Ovary (tissue), 10 donors: ENCODE measurements at places on chromosomes 16 and 17. TPM values are rescaled to one million over a fixed set of nuclear protein-coding genes. Genes with fewer than 3 reads are reported as not detected.
A peak's percentile ranks its signal among the peaks of the same experiment; 100 is the strongest.

The PPL gene
- 6.9 TPM for total RNA-seq

The OMG gene
- not detected for total RNA-seq

The ASGR1 gene
- total RNA-seq: 1.5 TPM

The CYGB gene
- total RNA-seq: 8.1 TPM

The TBC1D3 gene
- not detected for total RNA-seq

The LLGL1 gene
- 24.8 TPM for total RNA-seq

The CD300LB gene
- 0.69 TPM for total RNA-seq

The TOP3A gene
- 20.1 TPM for total RNA-seq

The TEKT1 gene
- 2.5 TPM for total RNA-seq

DNA sequence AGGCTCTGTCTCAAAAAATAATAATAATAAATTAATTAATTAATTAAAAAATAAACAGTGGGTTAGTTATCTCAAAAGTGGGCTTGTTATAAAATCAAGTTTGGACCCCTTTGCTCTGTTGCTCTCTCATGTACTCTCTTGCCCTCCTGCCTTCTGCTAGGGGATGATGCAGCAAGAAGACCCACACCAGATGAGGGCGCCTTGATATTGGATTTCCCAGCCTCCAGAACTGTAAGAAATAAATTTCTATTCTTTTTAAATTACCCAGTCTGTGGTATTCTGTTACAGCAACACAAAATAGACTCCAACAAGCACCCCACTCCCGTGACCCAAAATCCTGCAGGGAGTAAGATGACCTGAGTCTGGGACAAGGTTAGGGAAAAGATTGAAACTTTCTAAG is 2.1 kb upstream of the ZNF652 start:
- no peaks in the 10 kb centered on the region for H3K36me3 ChIP-seq
- no peaks in the 10 kb centered on the region for H3K27me3 ChIP-seq
- no peak overlapping the region for H3K4me3 ChIP-seq
- DNase-seq: no peak
- H3K4me1 ChIP-seq: peaks cover 3% of the 10 kb centered on the region

GRCh38 chr17:13592427-13592826 is 9.3 kb downstream of the HS3ST3A1 start:
- no peak overlapping the region for H3K4me3 ChIP-seq
- no peaks in the 10 kb centered on the region for H3K27me3 ChIP-seq
- peaks cover 2% of the 10 kb centered on the region for H3K4me1 ChIP-seq
- no peaks in the 10 kb centered on the region for H3K36me3 ChIP-seq

GRCh38 chr17:78263736-78264340 is 32.4 kb downstream of the TMEM235 start:
- H3K27ac ChIP-seq: no peak overlapping the region
- no peak overlapping the region for H3K4me3 ChIP-seq
- H3K27me3 ChIP-seq: no peaks in the 10 kb centered on the region
- no peaks in the 10 kb centered on the region for H3K36me3 ChIP-seq
- peaks cover 10% of the 10 kb centered on the region for H3K4me1 ChIP-seq
- no peak for DNase-seq

GRCh38 chr17:76673729-76674128 is 30.2 kb upstream of the ST6GALNAC1 start:
- no peak overlapping the region for H3K27ac ChIP-seq
- peaks cover 8% of the 10 kb centered on the region for H3K4me1 ChIP-seq
- no peak for DNase-seq
- no peaks in the 10 kb centered on the region for H3K27me3 ChIP-seq
- H3K4me3 ChIP-seq: no peak overlapping the region

- H3K4me1 ChIP-seq: peaks cover 34% of the 10 kb centered on the region
- DNase-seq: peak; percentile 96
- no peaks in the 10 kb centered on the region for H3K27me3 ChIP-seq
- peak overlapping the region; percentile 89 for H3K27ac ChIP-seq
- H3K36me3 ChIP-seq: no peaks in the 10 kb centered on the region
Measured at GRCh38 chr16:29811170-29811895, 660 bp upstream of the PRRT2 start.

- no peak overlapping the region for H3K27ac ChIP-seq
- H3K4me3 ChIP-seq: no peak overlapping the region
- DNase-seq: no peak
Measured at GRCh38 chr16:87681981-87682570, 79.8 kb downstream of the JPH3 start.

- no peak overlapping the region for H3K27ac ChIP-seq
- peak; percentile 39 for DNase-seq
- peaks cover 35% of the 10 kb centered on the region for H3K4me1 ChIP-seq
Measured at GRCh38 chr17:83191388-83192160, 112.2 kb downstream of the METRNL start.

GRCh38 chr16:68972013-68972412 is 128.7 kb downstream of the TANGO6 start:
- H3K27ac ChIP-seq: no peak overlapping the region
- H3K4me1 ChIP-seq: no peaks in the 10 kb centered on the region
- H3K36me3 ChIP-seq: no peaks in the 10 kb centered on the region
- no peak for DNase-seq

DNA sequence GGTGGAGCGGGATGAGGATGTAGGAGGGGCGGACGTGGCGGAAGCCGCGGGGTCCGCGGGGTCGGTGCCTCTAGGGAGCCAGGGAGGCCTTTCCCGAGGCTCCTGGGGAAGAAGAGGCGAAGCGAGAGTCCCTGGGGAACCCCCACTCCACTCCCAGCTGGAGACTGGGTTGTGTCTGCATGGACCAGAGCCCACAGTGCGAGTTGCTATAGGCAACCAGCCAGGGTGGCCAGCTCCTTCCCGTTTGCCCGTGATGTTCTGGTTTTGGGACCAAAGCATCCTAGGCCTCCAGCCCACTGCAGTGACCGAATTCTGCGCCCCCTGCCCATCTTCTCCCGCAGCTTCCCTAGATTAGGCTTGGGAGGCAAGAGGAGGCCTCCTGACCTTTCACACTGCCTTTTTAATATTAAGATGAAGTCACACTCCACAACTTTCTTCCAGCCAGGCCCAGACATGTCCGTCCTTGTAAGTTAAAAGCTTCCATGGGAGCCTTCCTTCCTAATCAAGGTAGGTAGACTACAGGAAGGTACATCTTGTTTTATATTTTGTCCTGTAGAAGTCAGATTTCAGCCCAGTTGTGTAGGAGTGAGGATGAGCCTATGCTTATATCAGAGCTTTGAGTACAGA is 469 bp downstream of the AMZ2 start:
- H3K4me3 ChIP-seq: peak overlapping the region; percentile 71
- H3K36me3 ChIP-seq: no peaks in the 10 kb centered on the region
- peaks cover 4% of the 10 kb centered on the region for H3K4me1 ChIP-seq
- no peaks in the 10 kb centered on the region for H3K27me3 ChIP-seq
- peak overlapping the region; percentile 89 for H3K27ac ChIP-seq
- peak; percentile 84 for DNase-seq

DNA sequence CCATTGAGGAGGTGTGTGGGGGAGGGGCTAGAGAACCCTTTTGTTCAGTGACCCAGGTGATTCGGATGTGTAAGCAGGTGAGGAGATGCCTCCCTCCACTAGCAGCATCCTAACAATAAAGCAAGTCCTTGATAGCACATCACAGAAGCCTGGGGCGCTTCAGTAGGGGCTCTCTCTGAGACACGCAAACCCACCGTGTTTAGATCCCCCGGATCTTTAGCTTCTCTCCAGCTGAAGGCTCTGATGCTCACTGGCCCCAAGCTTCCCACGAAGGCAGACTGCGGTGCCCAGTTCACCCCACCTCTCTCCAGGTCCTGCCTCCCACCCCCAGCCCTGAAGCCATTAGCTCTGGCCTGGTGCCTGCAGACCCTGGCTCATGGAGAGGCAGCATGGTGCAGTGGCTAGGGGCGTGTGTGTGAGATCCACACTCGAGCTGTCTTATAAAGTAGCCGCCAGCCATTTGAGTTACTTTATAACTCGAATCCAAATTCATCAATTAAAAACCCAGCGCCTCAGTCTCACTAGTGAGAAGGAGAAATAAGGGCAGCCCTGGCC is 204.7 kb upstream of the TNRC6C start:
- no peaks in the 10 kb centered on the region for H3K36me3 ChIP-seq
- no peak overlapping the region for H3K4me3 ChIP-seq
- no peaks in the 10 kb centered on the region for H3K4me1 ChIP-seq
- H3K27me3 ChIP-seq: no peaks in the 10 kb centered on the region
- H3K27ac ChIP-seq: no peak overlapping the region

GRCh38 chr17:8117980-8118768 is at the start of gene ALOXE3:
Gene ALOXE3 (minus strand): TSS chr17:8118514. CDS start chr17:8117990, 524 bp downstream.
- no peaks in the 10 kb centered on the region for H3K36me3 ChIP-seq
- H3K27ac ChIP-seq: peak within 1 kb of the TSS; percentile 52
- H3K27me3 ChIP-seq: no peaks in the 10 kb centered on the region
- H3K4me3 ChIP-seq: peak within 1 kb of the TSS; percentile 58

- peaks cover 17% of the 10 kb centered on the region for H3K4me1 ChIP-seq
- DNase-seq: peak; percentile 58
- H3K4me3 ChIP-seq: no peak overlapping the region
- no peaks in the 10 kb centered on the region for H3K27me3 ChIP-seq
- H3K27ac ChIP-seq: no peak overlapping the region
- no peaks in the 10 kb centered on the region for H3K36me3 ChIP-seq
Measured at GRCh38 chr16:785563-786535, 2.3 kb downstream of the RPUSD1 start.

- H3K4me1 ChIP-seq: no peaks in the 10 kb centered on the region
- H3K27me3 ChIP-seq: no peaks in the 10 kb centered on the region
- DNase-seq: peak; percentile 74
- H3K27ac ChIP-seq: peak within 1 kb of the TSS; percentile 38
- no peaks in the 10 kb centered on the region for H3K36me3 ChIP-seq
- H3K4me3 ChIP-seq: no peak within 1 kb of the TSS
Measured at GRCh38 chr16:83967838-83968305, at the start of gene NECAB2. Gene NECAB2 (plus strand): TSS chr16:83968244. CDS start chr16:83968649, 405 bp downstream.

DNA sequence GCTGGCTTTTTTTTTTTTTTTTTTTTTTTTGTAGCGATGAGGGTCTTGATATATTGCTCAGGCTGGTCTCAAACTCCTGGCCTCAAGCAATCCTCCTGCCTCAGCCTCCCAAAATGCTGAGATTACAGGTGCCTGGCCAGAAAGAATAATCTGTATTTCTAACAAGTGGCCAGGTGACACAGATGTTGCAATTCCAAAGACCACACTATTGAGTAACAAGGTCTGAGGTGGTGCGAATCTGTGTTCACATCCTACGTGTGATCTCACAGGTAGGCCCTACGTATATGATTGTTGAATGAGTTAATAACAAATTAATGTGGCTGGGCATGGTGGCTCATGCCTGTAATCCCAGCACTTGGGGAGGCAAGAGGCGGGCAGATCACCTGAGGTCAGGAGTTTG is 33.3 kb downstream of the OTOA start:
- H3K4me3 ChIP-seq: no peak overlapping the region
- no peak overlapping the region for H3K27ac ChIP-seq
- no peaks in the 10 kb centered on the region for H3K27me3 ChIP-seq
- H3K36me3 ChIP-seq: no peaks in the 10 kb centered on the region
- no peaks in the 10 kb centered on the region for H3K4me1 ChIP-seq
